ENCODE measurements at places on chromosomes 16 and 17.

- no peak for DNase-seq
Measured at GRCh38 chr16:10694306-10694705, 424 bp downstream of the TEKT5 start.

DNA sequence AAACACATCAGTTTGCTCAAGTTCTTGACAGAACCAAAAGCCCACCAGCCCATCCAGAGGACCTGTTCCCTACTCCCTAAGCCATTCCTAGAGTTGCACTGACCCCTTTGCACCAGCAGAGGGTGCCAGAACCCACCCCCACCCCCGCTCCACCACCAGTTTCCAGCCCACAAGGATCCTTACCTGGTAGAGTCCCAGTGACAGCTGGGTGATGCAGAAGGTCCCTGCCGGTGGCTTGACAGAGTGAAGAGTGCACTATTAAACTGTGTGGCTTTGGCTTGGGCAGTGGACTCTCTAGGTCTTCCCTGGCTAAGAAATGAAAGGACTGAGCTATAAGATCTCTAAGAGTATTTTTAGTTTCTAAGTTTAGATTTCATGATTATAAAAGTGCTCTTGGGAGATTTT lies 73.3 kb upstream of the MTMR4 start:
- peak; percentile 14 for DNase-seq

GRCh38 chr17:48259694-48260291 lies 152.2 kb downstream of the SNX11 start:
- DNase-seq, result no peak

- no peak for DNase-seq
Measured at GRCh38 chr16:50024207-50024606, 818 bp upstream of the CNEP1R1 start.

DNA sequence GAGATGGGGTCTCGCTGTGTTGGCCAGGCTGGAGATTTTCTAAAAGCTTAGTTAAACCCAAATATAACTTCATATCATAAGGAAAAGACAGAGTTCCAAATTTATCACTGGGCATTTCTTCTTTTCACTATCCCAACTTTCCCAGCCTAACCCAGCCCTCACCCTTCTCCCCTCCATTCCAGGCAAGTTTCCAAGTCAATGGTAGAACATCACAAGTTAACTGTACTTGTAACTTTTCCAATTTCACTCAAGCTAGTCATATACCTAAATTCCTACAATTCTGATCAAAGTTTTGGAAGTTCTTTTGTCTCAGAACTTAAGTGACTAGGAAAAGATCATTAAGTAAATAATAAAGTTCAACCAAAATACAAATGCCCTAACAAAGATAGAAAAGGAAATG lies 61.2 kb downstream of the USP32 start:
- DNase-seq, result no peak

DNA sequence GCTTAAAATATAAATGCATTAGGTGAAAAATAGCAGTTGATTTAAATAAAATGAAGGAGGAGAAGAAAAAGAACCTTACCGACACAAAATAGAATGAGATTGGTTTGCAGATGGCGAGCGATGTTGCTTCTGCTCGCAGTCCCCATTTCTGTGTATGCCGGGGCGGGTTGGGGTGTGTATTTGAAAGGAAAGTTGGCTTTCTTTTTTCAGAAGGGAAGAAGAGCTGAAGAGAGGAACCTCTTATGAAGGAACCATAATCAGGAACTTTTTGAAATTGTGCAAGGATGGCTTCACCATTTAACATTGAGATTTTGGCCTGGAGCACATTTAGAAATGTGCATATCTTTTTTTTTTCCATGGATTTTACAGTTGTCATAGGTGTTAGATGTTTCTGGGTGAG lies at the start of gene IGSF6:
Gene IGSF6, minus strand, starts transcription at position 156 of the 400 bp plus-strand sequence. Its CDS starts 10 bp downstream, at position 146.
- DNase-seq, result no peak

Data from stimulated activated CD8-positive, alpha-beta memory T cell treated with anti-CD3 and anti-CD28 coated beads, Interleukin-4, amount 100 ng/mL, for 1 hour (primary cell).